ENCODE measurements at places on chromosomes 2 and 18. TPM values are rescaled to one million over a fixed set of nuclear protein-coding genes. Genes with fewer than 3 reads are reported as not detected.
A peak's percentile ranks its signal among the peaks of the same experiment; 100 is the strongest.

DNA sequence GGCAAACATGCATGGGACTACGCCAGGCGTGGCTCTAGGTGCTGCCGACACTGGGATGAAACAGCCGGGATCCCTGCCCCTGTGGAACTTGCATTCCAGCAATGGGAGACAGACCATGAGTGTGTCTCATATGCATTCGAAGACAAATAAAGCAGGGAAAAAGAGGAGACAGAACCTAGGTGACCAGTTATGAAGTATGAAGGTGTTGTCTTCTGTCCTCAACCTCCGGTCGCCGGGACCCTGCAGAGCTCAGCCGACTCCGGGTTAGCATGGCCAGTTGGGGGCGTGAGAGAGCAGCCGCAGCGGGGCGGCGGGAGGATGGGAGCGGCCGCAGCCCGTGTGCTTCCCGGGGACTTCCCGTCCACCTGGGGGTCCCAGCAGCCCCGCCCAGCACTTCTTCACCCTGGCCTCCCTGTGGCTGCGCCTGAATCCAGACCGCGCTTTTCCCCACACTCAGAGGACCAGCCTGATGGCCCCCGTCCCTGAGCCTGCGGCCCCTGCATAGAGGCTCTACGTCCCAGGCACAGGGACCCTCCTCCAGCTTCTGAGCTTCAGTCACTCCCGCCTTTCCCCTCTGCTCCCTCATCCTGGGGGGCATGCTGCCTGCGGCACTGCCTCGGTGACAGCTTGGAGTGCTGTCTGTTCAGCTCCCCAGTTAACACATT is 11.4 kb downstream of the ID2 start:
- H3K27me3 ChIP-seq, result peaks cover 11% of the 10 kb centered on the region
- peaks cover 7% of the 10 kb centered on the region for H3K4me1 ChIP-seq
- peak; percentile 54 for DNase-seq

- DNase-seq, result no peak
- peaks cover 17% of the 10 kb centered on the region for H3K4me1 ChIP-seq
- peaks cover 29% of the 10 kb centered on the region for H3K27me3 ChIP-seq
- H3K36me3 ChIP-seq, result no peaks in the 10 kb centered on the region
- peak within 1 kb of the TSS; percentile 18 for H3K27ac ChIP-seq
Observed at GRCh38 chr2:237859533-237860272, at the start of gene RAMP1. RAMP1 (plus strand) TSS chr2:237859623; CDS start chr2:237859676, 53 bp downstream.

GRCh38 chr2:16773080-16773713 is 107.6 kb upstream of the CYRIA start:
- H3K4me1 ChIP-seq, result no peaks in the 10 kb centered on the region
- no peak for DNase-seq
- H3K4me3 ChIP-seq, result no peak overlapping the region
- H3K27ac ChIP-seq, result no peak overlapping the region

DNA sequence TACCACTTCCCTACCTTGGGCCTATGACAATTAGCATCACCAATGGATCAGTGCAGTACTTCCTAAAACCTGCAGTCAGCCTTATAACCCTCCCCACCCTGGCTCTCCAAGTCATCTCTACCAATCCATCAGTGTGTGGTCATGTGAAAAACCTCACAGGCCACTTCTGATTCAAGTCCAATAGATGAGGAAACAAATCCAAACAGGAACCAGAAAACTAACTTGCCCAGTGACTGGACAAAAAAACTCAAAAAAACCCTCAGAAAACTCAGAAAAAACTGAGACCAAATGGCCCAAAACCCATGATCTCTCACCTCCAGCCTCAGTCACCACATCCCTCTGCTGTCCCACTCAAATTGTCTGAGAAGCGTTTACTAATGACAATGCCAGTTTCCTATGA is 43.3 kb downstream of the TGFA start:
- no peak overlapping the region for H3K4me3 ChIP-seq
- no peaks in the 10 kb centered on the region for H3K27me3 ChIP-seq

DNA sequence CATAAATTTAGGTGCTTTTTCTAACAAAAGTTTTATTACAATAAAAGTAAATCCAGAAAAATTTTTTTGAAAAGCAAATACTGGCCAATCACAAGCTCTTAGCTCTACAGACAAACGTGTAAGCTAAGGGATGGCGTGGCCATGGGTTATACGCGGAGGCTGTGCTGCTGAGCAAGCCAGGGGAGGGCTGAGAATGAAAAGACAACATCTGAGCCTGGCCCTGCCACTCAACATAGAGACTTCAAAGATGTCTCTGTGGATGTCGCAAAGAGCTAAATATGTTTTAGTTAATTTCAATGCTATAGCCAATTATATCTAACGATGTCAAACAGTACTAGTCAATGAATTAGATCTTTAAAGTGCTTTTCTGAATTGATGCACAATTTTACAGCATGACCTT is 33.3 kb upstream of the NT5DC4 start:
- no peak overlapping the region for H3K27ac ChIP-seq
- H3K36me3 ChIP-seq, result no peaks in the 10 kb centered on the region
- H3K27me3 ChIP-seq, result no peaks in the 10 kb centered on the region
- peaks cover 17% of the 10 kb centered on the region for H3K4me1 ChIP-seq
- H3K4me3 ChIP-seq, result no peak overlapping the region

- no peak for DNase-seq
- no peaks in the 10 kb centered on the region for H3K4me1 ChIP-seq
- H3K36me3 ChIP-seq, result no peaks in the 10 kb centered on the region
- no peak overlapping the region for H3K27ac ChIP-seq
Observed at GRCh38 chr2:239804161-239805042, 220.7 kb downstream of the NDUFA10 start.

GRCh38 chr18:10318691-10318970 is 135.8 kb upstream of the APCDD1 start:
- no peak overlapping the region for H3K4me3 ChIP-seq
- no peak for DNase-seq
- no peaks in the 10 kb centered on the region for H3K27me3 ChIP-seq
- H3K27ac ChIP-seq, result no peak overlapping the region

DNA sequence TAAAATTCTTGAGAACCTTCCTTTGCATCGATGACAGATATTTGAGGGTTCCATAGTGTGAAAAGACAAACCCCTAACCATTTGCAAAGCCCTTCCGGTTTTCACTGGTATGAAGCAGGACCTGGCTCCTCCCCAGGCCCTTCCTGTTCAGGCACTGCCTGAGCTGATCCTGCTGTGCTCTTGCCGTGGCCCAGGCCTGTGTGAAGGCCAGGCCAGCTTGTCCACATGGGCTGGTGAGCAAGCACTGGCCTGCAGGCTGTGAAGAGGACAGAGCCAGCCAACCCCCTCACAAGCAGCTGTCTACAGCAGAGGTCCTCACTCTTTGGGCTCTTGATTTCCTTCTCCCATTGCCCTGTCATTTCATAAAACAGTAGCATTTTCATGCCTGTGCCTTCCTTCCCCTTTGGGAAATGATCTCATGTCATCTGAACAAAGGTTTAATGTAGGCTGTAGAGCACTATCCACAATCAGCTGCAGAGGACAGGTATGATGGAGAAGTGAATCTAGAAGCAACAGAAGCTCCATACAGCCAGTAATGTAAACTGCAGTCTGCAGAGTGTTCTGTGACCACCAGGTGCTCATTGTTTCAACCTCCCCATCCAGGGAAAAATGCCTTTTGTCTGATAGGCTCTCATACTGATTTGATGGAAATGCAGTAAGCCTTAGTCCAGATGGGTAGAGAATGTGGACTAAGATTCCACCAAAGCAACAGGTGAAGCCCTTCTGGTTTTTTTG is 19.8 kb downstream of the MPHOSPH10 start:
- H3K4me1 ChIP-seq, result no peaks in the 10 kb centered on the region
- peaks cover 56% of the 10 kb centered on the region for H3K36me3 ChIP-seq
- no peak overlapping the region for H3K4me3 ChIP-seq

DNA sequence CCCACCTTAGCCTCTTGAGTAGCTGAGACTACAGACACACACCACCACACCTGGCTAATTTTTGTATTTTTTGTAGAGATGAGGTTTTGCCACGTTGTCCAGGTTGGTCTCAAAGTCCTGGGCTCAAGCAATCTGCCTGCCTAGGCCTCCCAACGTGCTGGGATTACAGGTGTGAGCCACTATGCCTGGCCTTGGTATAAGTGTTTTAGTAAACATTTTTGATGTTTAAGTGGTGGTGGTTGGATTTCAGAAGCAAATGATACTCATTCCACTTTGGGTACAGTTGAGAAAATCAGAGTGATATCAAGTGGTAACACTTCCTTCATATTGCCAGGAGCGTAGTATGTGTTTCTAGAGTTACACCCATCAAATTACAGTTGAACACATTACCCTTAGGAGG is 25.4 kb downstream of the ACADL start:
- H3K4me1 ChIP-seq, result peaks cover 15% of the 10 kb centered on the region
- no peaks in the 10 kb centered on the region for H3K36me3 ChIP-seq
- no peak overlapping the region for H3K4me3 ChIP-seq
- H3K27me3 ChIP-seq, result no peaks in the 10 kb centered on the region
- H3K27ac ChIP-seq, result no peak overlapping the region

GRCh38 chr2:134231301-134231964 is 22.4 kb upstream of the MGAT5 start:
- peaks cover 21% of the 10 kb centered on the region for H3K4me1 ChIP-seq
- no peak overlapping the region for H3K27ac ChIP-seq
- H3K4me3 ChIP-seq, result no peak overlapping the region
- DNase-seq, result no peak
- no peaks in the 10 kb centered on the region for H3K36me3 ChIP-seq
- no peaks in the 10 kb centered on the region for H3K27me3 ChIP-seq

DNA sequence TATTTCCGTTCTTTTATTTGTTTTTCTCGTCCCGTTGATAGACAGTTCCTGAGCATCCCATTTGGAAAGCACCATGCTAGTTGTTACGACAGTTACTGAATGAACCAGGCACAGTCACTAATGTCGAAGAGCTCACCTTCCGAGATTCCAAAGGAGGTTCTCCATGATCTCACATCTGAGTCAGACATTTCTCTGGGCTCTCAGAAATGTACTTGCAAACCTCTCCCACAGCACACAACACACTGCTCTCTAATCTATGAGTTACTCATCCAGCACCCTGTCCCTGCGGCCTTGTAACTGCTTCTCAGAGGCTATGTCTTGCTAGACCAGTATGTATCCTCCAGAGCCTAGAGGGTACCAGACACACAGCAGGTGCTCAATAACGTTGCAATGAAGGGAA is 174.7 kb downstream of the DNER start:
- H3K27me3 ChIP-seq, result no peaks in the 10 kb centered on the region
- no peaks in the 10 kb centered on the region for H3K36me3 ChIP-seq
- H3K4me1 ChIP-seq, result no peaks in the 10 kb centered on the region
- H3K27ac ChIP-seq, result no peak overlapping the region

DNA sequence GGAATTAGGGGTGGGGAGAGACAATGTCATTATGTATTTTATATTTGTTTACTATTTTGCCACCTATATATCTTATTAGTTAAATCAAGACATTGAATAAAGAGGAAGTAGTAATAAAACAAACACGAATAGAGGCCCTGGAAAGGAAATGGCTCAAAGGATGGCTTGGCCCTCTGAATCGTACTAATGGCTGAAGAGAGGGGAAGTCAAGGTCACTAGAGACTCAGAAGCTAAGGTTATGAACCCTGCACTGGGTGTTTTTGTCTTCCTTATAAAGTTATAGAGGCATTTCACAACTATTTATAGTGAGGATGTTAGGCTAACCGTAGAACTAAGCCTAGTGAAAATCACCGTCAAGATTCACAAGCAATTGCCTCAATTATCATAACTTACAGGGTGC is 685.9 kb downstream of the ARHGAP15 start:
- no peak for DNase-seq
- no peak overlapping the region for H3K27ac ChIP-seq
- H3K36me3 ChIP-seq, result no peaks in the 10 kb centered on the region

GRCh38 chr18:23450022-23450421 is 3.1 kb upstream of the RIOK3 start:
- no peak overlapping the region for H3K27ac ChIP-seq
- H3K4me1 ChIP-seq, result peaks cover 19% of the 10 kb centered on the region
- no peaks in the 10 kb centered on the region for H3K27me3 ChIP-seq
- no peaks in the 10 kb centered on the region for H3K36me3 ChIP-seq
- H3K4me3 ChIP-seq, result no peak overlapping the region
- no peak for DNase-seq

- H3K4me3 ChIP-seq, result no peak overlapping the region
- no peak for DNase-seq
- no peaks in the 10 kb centered on the region for H3K36me3 ChIP-seq
- peak overlapping the region; percentile 9 for H3K27ac ChIP-seq
Observed at GRCh38 chr2:70118798-70119454, 31.6 kb downstream of the PCBP1 start.

DNA sequence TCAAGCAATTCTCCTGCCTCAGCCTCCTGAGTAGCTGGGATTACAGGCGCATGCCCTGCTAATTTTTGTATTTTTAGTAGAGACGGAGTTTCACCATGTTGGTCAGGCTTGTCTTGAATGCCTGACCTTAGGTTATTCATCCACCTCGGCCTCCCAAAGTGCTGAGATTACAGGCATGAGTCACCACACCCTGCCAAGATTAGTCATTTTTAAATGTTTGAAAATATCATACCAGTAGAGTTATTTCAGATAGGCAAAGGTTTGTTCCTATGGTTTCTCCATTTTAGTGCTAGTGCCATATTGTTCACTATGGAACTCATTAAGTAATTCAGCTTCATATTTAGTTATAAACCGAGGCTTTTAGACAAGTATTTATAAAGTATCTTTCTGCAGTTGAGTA is 52.3 kb downstream of the HIBCH start:
- no peak overlapping the region for H3K4me3 ChIP-seq
- H3K27ac ChIP-seq, result no peak overlapping the region
- no peak for DNase-seq
- no peaks in the 10 kb centered on the region for H3K4me1 ChIP-seq

DSC3 gene
- total RNA-seq, result 0.24 TPM

MRPL44 gene
- 20.7 TPM for total RNA-seq

CKAP2L gene
- total RNA-seq, result 1.3 TPM

COL4A3 gene
- total RNA-seq, result 33.6 TPM

Data from lower lobe of right lung (tissue), 2 donors.